ENCODE measurements at places on chromosomes 6 and 20.

DNA sequence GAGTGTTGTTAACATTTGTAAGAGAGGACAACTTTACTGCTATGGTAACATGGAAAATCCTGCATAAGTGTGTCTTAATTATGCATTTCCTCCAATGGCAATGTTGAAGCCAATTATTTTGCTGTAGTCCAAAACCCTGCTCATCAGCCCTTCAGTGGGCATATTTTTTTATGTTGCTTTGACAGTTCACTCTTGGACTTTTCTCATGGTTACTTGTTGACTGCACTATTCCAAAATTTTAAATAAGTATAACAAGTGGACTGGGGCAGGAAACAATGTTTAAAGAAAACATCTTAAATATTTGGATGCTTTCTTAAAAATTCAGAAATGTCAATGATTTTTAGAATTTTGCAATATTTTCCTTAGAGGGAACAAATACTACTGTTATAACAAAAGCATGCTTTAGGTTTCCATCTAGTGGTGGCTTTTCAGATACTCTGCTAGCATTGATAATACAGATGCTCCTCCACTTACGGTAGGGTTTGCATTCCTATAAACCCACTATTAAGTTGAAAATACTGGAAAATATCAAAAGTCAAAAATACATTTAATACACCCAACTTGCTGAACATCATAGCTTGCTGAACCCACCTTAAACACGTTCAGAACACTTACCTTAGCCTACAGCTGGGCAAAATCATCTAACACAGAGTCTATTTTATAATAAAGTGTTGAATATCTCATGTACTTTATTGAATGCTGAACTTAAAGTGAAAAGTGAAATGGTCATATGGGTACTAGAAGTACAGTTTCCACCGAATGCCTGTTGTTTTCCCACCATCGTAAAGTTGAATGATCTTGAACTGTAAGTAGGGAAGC, 86.4 kb downstream of the ADGRG6 start:
- no peak for DNase-seq

- no peak for DNase-seq
These were observed 1.8 kb downstream of the ZBTB12 start for GRCh38 chr6:31899882-31900722.

- DNase-seq, result no peak
These were observed 7.0 kb upstream of the UBE2J1 start for GRCh38 chr6:89359561-89359960.

DNA sequence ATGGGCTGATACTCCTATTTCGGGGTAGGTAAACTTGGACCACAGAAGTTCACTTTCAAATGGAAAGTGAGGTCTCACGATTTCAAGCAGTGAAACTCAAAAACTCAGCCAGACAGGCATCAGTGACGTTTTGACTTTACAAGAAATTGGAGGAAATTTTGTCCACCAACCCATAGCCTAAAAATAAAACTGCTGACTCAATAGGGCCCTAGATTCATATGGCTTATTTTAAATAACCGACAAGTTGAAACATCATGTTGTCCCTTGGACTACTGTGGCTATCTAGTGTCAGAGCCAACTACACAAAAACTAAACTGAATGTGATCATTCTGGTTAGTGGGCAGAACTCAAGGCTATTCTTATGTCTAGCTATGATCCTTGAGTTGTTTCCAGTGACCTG, 486.3 kb downstream of the GRIK2 start:
- DNase-seq, result no peak

DNA sequence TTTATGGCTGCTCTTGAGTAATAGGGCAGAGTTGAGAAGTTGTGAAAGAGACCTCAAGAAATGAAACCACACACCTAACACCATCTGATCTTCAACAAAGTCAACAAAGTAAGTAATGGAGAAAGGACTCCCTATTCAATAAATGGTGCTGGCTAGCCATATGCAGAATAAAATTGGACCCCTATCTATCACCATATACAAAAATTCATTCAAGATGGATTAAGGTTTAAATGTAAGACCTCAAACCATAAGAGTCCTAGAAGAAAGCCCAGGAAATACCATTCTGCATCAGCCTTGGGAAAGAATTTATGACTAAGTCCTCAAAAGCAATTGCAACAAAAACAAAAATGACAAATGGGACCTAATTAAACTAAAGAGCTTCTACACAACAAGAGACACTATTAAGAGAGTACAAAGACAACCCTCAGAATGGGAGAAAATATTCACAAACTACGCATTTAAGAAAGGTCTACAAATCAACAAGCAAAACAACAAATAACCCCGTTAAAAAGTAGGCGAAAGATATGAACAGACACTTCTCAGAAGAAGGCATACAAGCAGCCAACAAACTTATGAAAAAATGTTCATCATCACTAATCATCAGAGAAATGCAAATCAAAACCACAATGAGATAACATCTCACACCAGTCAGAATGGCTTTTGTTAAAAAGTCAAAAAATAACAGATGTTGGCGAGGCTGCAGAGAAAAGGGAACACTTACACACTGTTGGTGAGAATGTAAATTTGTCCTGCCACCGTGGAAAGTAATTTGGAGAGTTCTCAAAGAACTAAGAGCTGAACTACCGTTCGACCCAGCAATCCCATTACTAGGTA, 4.0 kb downstream of the MAP3K5 start:
- DNase-seq, result no peak

- DNase-seq, result no peak
These were observed 48.8 kb downstream of the FLRT3 start for GRCh38 chr20:14288341-14289330.

GRCh38 chr6:105587349-105588122, 184.7 kb upstream of the PREP start:
- no peak for DNase-seq

DNA sequence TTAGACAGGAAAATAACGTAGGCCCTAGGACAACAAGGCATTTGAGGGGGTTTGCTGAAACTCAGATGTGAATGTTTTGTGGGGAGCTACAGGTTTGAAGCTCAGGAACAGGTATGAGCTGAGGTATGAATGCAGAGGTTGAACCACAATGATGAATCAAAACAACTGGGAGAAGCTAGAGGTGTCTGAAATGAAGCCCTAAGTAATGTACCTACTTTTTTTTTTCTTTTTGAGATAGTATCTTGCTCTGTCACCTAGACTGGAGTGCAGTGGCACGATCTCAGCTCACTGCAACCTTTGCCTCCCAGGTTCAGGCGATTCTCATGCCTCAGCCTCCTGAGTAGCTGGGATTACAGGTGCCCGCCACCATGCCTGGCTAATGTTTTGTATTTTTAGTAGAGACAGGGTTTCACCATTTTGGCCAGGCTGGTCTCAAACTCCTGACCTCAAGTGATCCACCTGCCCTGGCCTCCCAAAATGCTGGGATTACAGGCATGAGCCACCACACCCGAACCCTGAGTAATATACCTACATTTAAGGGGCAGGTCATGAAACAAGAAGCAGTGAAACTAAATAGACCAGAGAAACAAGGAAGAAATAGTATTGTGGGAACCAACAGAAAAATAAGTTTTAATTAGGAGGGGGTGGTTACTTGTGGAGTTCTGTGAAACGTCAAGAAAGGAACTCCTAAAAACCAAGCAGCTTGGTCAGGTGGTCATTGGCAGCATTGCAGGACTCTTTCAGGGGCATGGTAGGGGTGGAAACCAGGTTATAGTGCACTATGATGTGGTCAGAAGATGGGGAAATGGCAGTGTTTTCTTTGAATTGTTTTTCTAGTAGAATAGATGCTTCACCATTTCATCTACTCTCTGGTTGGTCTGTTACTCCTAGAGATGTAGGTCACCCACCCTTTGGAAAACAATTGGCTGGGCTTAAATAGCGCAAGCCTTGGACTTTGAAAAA, 138.1 kb downstream of the CD164 start:
- DNase-seq, result no peak

GRCh38 chr6:150751296-150751695, 114.2 kb upstream of the MTHFD1L start:
- no peak for DNase-seq

GRCh38 chr6:80940976-80941375, 811.5 kb downstream of the TENT5A start:
- DNase-seq, result no peak

- no peak for DNase-seq
These were observed 8.3 kb downstream of the VEGFA start for GRCh38 chr6:43778131-43778855.

GRCh38 chr6:10140136-10140535, 274.7 kb downstream of the TFAP2A start:
- no peak for DNase-seq

DNA sequence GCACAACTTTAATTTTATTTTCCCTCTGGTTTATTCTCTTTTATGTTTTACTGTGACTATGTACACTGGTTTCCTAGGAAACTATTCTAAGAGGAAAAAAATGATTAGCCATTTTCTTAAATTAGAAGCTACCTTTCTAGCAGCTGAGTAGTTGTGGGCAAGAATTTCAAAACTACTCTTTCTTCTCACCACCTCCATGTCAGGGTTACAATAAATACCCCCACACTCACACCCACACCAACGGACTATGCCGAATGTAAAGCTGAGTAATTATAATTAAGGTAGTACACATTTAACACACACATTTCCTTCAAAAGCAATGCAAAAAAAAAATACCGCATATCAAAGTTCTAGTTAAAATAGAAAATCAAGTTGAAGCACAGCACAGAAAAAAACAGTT, 78.9 kb downstream of the ARHGAP18 start:
- no peak for DNase-seq

GRCh38 chr6:49052901-49053300, 410.2 kb downstream of the MMUT start:
- no peak for DNase-seq

DNA sequence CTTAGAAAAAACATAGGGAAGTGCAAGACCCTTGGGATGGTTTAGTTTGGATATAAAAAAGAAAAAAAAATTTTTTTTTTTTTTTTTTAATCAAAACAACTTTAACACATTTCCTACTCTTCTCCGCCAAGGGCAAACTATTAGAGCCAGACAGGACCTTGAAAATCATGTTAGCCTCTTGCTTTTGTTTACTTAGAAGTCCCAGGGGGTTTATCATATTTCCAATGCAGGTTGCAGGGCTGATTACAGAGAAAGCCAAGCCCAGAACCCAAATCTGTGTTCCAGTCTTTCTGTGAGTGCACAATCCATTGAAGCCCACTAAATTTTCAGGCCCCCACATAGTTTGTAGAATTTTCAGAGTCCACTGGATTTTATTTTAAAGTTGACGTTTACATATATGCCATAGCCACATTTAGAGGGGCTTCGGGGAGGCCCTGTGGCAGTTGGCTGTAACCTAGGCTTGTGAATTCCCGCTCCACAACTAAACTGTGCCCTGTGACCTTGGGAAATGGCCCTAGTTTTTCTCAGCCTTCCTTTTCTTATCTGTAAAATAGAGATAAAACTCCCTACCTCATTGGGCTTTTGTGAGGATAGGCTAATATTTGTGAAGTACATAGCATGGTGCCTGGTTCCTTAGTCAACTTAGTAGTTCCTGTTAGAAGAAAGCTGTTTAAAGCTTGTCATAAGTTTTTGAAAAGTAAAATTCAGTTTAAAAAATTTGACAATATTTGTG, 55.7 kb downstream of the NCOA7 start:
- no peak for DNase-seq

DNA sequence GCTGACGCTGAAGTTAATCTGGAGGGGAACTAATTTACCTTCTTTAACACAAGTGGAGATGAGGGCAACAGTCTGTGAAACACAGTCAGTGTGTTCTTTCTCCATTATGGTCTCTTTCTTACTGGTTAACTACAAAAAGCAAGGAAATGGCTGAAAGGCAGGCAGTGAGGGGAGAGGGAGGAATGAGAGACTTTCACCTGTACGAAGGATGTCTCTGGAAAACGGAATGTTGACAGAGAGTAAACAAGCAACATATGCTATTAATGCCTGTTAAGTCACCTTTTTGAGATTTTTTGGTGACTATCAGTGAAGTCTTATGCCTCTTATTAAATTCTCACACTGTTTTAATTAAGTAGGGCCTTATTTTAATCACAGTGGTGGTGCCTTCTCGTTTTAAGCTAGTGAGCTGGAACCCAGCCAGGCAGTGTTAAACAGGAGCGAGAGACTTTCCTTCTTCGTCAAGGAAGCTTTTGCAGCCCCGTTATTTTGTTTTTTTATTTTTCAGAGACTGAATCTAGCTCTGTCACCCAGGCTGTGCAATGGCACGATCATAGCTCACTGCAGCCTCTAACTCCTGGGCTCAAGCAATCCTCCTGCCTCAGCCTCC, 165.6 kb downstream of the ATXN1 start:
- DNase-seq, result no peak

DNA sequence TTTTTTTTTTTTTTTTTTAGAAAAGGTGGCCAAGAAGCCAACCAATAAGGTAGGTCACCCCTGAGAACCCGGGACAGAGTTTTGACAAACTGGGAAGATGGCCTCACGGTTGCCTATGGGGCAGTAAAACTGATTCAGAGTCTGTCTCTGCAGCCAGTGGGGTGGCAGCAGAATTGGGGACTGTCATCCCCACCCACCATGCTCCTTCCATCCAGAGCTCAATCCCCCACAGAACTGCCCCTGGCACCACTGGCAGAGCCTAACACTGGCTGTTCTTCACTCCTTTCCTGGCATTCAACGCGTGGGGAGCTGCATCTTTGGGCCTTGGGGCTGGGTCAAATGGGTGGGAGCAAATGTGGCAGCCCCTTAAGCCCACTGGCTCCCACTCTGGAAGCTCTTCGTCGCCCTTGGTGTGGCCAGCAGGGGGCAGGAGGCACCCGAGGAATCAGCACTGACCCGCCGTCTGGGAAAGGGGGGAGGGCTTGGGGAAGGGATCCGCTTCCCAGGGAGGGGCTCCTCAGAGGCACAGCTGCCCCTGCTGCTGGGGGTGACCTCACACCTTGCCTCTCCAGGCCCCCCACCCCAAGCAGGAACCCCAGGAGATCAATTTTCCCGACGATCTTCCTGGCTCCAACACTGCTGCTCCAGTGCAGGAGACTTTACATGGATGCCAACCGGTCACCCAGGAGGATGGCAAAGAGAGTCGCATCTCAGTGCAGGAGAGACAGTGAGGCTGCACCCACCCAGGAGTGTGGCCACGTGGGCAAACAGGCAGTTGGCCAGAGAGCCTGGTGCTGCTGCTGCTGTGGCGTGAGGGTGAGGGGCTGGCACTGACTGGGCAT, 10.4 kb downstream of the CD40 start:
- DNase-seq, result peak; percentile 40

- no peak for DNase-seq
These were observed 39.6 kb upstream of the PDE7B start for GRCh38 chr6:135811644-135812526.

GRCh38 chr6:157462956-157463742, 82.2 kb downstream of the ZDHHC14 start:
- DNase-seq, result no peak

GRCh38 chr20:11734431-11734830, 183.3 kb upstream of the BTBD3 start:
- DNase-seq, result no peak

GRCh38 chr6:15593798-15594197, 69.0 kb downstream of the DTNBP1 start:
- no peak for DNase-seq

GRCh38 chr20:38179846-38180245, 14.8 kb upstream of the TGM2 start:
- no peak for DNase-seq

- DNase-seq, result no peak
These were observed 30.8 kb downstream of the NHSL1 start for GRCh38 chr6:138468320-138469015.
